ENCODE measurements at places on chromosomes 12 and 14.

DNA sequence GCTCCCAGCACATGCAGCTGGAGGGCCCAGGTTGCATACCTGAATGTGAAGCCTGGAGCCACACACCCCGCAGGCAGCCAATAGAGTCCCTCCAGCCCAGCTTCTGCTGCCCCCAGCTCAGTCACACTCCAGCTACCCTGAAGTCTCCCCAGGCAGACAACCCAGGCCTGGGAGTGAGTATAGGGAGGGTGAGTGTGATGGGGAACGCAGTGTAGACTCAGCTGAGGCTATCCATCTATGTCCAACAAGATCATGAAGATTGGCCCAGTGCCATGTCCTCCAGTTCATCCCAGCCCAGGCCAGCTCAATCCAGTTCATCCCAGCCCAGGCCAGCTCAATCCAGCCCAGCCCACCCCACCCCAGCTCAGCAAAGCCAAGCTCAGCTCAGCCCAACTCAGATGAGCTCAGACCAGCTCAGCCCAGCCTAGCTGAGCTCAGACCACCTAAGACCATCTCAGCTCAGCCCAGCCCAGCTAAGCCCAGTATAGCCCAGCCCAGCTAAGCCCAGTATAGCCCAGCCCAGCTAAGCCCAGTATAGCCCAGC is 330.4 kb downstream of the TMEM121 start:
- no peak for DNase-seq

DNA sequence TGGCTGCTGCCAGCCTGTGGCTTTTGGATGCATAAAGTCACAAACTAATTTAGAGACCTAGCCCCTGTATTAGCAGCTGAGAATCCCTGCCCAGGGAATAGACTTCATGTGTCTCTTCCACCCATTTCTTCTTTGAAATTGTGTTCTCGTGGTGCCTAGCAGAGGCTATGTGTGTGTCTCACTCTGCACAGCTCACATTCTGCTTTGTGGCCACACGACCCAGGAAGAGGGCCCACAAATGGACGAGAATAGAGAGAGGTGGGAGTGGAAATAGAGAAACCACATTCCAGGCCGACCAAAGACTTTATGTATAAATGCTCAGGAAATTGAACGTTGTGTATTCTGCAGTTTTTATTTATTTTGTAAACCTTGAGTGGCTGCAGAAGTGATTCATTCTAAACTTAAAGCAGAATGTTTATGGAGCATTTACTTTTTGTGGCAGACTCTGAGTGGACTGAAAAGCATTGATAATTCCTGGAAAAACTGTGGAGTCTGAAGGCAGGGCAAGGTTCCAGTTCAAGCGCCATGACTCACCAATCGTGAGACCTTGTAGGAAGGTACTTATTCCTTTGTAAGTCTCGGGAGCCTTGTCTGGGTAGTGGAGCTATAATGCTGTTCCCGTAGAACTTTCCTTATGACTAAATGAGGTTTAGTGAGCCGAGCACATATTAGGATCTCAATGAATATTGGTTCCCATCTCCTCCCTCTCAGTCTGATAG is 9.1 kb downstream of the B4GALNT3 start:
- no peak for DNase-seq

DNA sequence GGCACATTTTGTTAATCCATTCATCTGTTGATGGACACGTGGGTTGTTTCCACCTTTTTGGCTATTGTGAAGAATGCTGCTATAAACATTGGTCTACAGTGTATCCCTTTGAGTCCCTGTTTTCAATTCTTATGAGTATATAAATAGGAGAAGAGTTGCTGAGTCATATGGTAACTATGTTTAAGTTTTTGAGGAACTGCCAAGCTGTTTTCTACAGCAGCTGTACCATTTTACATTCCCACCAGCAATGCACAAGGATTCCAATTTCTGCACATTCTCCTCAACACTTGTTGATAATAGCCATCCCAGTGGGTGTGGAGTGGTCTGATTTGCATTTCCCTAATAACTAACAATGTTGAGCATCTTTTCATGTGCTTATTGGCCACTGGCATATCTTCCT is 6.9 kb upstream of the SVOP start:
- no peak for DNase-seq

GRCh38 chr14:100067971-100068959 is 3.0 kb downstream of the EVL start:
- no peak for DNase-seq

GRCh38 chr14:61491876-61492434 is 170.6 kb downstream of the PRKCH start:
- no peak for DNase-seq

DNA sequence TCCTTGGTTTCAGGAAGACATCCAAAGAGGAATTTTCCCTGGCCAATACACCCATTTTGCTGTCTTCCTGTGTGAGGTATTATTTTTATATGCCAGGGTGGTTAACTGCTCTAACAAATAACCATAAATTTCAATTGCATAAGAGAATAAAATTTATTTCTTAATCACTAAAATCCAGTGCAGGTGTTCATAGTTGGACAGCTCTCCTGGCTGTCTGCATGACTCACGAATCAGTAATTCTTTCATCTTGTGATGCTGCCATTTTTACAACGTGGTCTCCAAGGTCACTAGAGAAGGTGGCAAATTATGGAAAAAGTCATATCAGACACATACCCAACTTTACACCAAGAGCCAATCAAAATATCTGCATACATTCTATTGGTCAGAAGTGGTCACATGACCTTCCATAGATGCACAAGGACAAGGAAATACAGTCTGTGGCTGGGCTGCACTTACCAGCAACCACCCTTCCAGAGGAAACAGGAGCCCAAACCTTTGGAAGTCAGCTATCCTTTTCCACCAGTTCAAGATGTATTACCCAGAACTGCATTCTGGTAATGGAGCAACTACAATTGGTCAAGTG is 193.5 kb upstream of the PLEKHG7 start:
- no peak for DNase-seq
